ENCODE measurements at places on chromosomes 11 and 22.

- no peak for DNase-seq
Observed at GRCh38 chr11:11500744-11501487, 120.9 kb downstream of the GALNT18 start.

- no peak for DNase-seq
Observed at GRCh38 chr11:77800449-77800848, 20.1 kb downstream of the RSF1 start.

DNA sequence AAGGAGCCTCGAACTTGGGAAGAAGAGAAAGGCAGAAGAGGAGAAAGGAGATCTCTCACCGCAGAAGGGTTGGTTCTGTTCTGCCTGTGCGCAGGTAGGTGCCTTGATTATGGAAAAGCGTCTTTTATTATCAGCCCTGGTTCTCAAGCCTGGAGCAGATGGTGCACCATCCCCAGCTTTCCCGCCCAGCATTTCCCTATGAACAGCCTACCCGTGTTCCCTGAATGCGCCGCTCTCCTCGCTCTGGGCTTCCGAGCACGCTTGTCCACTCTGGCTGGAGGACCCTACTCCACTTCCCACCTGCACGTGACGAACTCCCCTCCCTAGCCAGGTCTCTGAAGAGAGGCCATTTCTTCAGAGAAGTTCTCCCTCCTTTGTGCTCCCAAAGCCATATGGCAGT, 15.2 kb downstream of the IGSF9B start:
- DNase-seq = no peak

DNA sequence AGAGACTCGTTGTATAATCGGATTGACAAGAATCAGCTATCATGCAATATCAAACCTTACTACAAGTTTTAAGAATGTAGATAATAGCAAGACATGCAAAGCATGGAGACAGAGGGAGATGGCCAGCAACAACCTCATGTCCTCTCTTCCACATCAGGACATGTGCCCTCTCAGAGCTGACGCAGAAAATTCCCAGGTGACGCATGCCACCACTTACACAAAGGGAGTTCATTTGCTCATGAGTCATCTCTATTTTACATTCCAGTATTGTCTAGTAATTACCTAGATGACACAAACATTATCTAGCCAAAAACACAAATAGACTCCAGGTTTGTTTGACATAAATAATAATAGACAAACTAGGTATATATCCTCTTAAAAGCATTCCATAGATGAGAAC, 38.1 kb upstream of the OPCML start:
- no peak for DNase-seq

DNA sequence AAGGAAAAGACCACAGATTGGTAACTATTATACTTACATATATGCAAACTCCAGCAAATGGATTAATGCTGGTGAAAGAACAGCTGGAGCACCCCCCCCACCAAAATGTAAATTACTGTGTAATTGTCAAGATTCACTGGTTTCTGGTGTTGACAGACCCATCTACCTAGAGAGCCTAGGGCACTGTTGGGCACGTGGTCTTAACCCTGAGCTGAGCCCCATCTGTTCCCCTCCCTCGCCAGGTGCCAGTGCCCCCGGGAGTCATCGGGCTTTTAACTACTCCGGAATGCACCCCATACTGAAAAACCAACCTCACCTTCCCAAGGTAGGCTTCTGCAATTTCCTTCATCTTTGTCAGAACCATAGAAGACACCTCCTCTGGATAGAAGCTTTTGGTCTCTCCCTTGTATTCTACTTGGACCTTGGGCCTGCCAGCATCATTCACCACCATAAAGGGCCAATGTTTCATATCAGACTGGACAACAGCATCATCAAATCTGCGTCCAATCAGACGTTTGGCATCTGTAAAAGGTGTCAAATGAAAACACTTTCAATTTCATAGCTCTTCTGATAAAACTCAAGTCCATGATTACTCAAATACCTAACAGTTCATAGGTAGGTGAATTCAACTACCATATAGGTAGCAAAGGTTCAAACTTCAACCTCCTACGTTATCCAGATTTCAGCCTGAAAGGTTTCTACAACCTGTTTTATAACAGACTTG, 1.5 kb downstream of the HSPA8 start:
- no peak for DNase-seq

DNA sequence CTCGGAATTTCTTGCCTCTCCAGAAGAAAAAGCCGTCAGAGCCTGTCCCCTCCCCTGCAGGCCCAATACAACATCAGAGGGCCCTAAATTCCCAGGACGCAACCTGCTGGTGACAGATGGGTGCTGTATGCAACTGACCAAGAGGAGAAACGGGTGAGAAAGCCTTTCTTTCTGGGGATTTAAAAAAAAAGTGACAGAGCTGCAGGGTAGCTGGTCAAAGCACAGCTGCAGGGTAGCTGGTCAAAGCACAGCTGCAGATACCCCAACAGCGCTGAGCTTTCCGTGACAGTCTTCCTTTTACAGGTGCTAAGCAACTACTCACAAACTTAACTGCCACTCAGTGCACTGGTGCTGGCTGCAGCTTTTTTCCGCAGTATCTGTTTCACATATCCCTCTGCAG, 17.8 kb downstream of the AP1B1 start:
- no peak for DNase-seq

GRCh38 chr11:32388871-32389770, 46.2 kb downstream of the WT1 start:
- no peak for DNase-seq

DNA sequence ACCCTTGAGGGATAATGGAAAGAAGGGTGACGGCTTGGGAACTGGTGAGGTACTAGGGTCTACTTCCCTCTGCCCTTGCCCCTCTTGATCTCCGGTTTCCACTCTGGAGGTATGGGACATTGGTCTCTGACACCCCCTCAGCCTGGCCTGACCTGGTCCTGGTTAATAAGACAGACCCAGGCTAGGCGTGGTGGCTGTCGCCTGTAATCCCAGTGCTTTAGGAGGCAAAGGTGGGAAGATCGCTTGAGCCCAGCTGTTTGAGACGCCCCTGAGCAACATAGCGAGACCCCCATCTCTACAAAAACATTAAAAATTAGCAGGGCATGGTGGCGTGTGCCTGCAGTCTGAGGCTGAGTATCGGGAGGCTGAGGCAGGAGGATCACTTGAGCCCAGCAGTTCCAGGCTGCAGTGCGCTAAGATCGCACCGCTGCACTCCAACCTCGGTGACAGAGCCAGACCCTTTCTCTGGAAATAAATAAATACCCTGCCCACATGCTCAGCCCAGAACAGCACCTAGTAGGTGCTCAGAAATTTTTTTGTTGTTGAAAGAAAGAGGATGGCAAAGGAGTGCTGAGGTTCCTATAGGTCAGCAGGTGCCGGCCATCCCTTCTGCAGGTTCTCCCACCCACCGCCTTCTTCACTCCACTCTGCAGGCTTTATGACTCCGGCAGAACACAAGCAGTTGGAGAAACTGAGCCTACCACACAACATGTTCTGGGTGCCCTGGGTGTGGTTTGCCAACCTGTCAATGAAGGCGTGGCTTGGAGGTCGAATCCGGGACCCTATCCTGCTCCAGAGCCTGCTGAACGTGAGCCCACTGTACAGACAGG, 6.3 kb downstream of the BEST1 start:
- DNase-seq = no peak

DNA sequence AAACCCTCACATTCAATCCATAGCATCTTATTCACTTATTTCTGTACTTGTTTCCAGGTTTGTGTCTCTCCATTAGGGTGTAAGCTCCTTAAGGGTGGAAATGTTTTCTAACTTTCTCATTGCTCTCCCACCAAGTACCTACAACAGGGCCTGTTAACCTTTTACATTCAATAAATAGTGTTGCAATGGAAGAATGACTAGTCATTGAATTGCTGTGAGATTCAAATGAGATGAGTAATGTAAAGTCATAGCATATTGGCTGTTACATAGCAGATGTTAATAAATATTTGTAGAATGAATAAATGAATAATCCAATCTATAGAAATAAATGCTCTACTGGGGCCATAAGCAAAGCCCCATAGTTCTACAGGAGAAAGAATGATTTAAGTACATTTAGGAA, 75.4 kb upstream of the DDI1 start:
- no peak for DNase-seq

- DNase-seq = no peak
Observed at GRCh38 chr11:57605028-57605420, 7.5 kb downstream of the SERPING1 start.

DNA sequence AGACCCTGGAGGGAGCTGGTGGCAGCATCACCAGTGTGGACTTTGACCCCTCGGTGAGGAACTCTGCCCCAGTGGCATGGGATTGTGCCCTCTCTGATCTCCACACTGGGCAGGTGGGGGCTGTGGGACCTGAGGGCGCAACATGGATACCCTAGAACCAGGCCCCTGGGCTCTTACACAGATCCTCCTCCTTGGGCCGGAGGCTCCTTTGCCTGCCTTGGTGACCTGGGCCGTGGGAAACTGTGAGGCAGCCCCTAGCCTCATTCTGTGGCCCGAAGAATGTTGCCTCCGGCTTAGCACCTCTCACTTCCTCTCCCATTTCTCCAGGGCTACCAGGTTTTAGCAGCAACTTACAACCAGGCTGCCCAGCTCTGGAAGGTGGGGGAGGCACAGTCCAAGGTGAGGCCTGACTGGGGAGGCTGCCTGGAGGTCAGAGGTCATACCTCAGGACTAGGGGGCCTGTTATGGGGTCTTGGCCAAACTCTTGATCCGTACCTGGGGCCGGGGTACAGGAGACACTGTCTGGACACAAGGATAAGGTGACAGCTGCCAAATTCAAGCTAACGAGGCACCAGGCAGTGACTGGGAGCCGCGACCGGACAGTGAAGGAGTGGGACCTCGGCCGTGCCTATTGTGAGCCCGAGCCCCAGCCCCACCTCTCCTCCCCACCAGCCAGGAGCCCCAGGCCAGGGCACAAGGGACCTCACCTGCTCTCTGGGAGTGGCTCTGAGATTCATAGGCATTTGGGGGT, 12.2 kb downstream of the ATG16L2 start:
- no peak for DNase-seq

GRCh38 chr22:49402169-49402568, 425.5 kb downstream of the BRD1 start:
- no peak for DNase-seq

DNA sequence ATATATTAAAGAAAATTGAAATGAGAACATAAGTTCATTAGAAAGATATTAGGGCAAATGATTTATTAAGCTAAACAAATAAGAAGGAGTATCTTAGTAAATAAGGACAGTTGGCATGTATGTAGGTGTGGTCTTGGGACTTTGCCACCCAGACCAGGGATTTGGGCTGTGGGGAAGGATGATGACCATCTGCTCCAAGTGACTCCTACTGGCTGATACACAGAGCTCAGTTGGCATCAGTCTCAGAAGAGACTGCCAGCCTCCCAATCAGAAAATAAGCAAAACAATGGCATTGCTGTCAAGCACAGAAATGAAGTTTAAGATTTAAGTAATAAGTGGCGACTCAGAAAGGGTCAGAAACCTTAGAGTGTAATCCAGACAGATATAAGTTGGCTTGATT, 49.5 kb downstream of the PAX6 start:
- no peak for DNase-seq

DNA sequence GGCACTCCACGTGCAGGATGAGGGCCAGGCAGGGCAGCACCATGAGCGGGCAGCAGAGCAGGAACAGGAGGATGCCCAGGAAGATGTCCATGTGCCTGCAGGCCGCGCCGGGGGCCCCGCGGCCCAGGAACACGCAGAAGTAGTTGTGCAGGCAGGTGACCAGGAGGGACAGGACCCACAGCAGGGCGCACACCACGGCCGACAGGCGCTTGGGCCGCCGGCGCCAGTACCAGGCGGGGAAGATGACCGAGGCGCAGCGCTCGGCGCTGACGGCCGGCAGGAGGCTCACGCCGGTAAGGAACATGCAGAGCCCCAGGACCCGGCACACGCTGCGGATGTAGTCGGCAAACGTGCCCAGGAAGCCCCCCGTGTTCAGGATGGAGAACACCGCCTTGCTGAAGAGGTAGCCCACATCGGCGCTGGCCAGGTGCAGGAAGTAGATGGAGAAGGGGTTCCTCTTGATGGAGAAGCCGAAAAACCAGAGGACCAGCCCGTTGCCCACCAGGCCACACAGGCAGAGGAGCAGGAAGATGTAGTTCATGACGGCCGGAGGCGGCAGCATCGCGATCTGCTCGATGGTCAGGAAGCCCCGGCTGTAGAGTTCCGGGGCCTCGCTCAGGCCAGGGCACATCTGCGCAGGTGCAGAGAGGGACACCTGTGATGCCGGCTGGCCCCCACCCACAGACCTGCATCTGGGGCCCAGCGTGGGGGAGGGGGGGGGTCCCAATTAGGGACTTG, 7.2 kb downstream of the MRGPRF start:
- no peak for DNase-seq

All from NCI-H1436 treated with DMSO at 0.1 percent for 48 hours (cell line).